Activated naive CD4-positive, alpha-beta T cell (primary cell): ENCODE measurements at places on chromosomes 16 and 17.

GRCh38 chr16:85296859-85297660 is 184.8 kb upstream of the CIBAR2 start:
- peak; percentile 9 for DNase-seq

- no peak for DNase-seq
Observed at GRCh38 chr17:44751806-44752205, 7.0 kb upstream of the ADAM11 start.

DNA sequence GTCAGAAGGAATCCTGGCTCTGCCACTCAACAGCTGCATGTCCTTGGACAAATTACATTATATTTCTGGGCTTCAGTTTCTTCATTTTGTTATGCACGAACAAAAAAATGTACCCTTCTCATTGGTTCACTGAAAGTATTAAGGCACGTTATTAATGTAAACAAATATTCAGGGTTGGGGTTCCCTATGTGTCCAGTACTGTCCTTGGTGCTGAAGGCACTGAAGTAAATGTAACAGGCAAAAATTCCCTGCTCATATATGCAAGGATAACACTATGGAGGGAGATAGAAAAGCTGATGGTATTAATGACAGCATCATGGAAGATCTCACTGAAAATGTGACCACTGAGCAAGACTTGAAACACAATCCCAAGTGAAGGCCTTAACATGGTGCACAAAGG is 386.6 kb downstream of the XYLT1 start:
- no peak for DNase-seq

DNA sequence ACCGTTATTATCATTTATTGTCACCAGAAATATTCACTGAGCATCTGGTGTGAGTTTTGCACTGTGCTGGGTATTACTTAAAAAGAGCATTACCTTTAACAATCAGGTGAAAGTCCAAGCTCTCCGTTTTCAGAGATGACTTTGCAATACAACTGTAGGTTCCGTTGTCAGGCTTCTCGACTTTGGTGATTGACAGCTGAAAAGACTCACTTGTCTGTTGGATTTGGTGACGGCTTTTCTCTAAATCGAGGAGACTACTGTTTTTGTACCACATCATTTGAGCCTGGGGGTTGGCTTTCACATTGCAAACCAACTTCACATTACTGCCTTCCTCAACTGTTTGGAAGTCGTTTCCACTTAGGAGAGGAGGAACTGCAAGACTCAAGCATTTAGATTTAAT is 9.1 kb downstream of the TMIGD1 start:
- DNase-seq: no peak

DNA sequence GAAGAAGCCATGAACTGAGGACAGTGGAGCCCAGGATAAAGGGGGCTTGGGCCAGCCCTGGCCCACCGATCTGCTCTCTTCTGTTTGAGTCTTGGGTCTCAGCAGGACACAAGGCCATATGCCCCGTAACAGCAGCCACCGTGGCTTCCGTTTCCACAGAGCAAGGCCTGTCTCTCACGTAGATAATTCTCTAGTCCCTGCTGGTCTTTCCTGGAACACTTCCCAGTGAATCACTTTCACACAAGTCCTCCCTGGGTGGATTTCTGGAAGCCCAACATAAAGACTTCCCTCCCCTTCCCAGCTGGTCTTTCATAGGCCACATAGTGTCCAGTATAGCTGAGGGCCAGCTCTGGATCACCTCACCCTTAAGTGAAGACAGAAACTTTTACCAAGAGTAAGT is 19.9 kb upstream of the C16orf78 start:
- DNase-seq: no peak

DNA sequence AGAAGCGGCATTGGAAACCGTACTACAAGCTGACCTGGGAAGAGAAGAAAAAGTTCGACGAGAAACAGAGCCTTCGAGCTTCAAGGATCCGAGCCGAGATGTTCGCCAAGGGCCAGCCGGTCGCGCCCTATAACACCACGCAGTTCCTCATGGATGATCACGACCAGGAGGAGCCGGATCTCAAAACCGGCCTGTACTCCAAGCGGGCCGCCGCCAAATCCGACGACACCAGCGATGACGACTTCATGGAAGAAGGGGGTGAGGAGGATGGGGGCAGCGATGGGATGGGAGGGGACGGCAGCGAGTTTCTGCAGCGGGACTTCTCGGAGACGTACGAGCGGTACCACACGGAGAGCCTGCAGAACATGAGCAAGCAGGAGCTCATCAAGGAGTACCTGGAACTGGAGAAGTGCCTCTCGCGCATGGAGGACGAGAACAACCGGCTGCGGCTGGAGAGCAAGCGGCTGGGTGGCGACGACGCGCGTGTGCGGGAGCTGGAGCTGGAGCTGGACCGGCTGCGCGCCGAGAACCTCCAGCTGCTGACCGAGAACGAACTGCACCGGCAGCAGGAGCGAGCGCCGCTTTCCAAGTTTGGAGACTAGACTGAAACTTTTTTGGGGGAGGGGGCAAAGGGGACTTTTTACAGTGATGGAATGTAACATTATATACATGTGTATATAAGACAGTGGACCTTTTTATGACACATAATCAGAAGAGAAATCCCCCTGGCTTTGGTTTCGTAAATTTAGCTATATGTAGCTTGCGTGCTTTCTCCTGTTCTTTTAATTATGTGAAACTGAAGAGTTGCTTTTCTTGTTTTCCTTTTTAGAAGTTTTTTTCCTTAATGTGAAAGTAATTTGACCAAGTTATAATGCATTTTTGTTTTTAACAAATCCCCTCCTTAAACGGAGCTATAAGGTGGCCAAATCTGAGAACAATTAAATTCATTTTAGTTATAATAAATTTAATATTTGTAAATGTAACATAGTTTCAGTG is 1.7 kb downstream of the HEXIM1 start:
- peak; percentile 28 for DNase-seq

GRCh38 chr17:39064819-39065218 is 86.6 kb downstream of the PLXDC1 start:
- no peak for DNase-seq

- DNase-seq: no peak
Observed at GRCh38 chr16:3577302-3577752, at the start of gene NLRC3. Gene NLRC3 (minus strand): TSS chr16:3577403. CDS start chr16:3565036, 12,367 bp downstream.

- DNase-seq: no peak
Observed at GRCh38 chr17:43927060-43927864, 15.0 kb downstream of the PPY start.

GRCh38 chr16:54806378-54806777 is 124.3 kb upstream of the IRX5 start:
- DNase-seq: no peak

- no peak for DNase-seq
Observed at GRCh38 chr17:65292430-65292829, 155.3 kb downstream of the RGS9 start.

DNA sequence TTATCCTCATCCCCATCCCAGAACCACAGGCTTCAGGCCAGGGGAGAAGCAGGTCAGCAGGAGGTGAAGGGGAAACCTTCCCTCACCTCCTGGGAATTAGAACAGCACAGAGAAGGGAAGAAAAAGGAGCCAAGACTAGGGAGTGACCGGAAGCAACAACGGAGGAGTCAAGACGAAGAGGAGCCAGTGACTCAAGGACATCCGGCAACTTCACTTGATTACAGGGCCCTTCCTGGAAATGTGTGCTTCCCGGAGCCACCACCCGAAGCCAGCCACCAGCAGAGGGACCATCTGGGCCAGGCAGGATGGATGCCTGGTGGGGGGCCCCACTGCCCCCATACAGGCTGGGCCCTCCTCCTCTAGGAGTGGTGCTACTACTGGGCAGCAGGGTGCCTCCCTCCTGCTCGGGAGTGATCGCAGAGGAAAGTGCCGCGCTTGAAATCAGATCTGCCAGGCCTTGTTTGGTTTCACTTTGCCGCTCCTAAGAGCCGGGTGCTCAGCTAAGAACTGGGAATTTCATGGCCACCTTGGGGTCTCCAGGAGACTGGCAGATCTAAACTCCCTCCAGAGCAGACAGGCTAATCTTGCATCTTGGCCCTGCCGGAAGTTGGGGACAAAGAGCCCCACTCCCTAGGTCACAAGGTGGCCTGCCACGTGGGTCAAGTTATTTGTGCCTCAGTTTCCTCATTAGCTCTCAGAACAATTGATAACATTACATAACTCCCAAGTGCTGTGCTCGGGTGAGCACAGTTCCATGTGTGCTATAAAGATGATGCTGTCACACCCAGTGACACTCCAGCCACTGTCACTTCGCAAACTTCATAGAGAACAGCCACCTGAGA is 6.6 kb downstream of the CDC42EP4 start:
- no peak for DNase-seq

DNA sequence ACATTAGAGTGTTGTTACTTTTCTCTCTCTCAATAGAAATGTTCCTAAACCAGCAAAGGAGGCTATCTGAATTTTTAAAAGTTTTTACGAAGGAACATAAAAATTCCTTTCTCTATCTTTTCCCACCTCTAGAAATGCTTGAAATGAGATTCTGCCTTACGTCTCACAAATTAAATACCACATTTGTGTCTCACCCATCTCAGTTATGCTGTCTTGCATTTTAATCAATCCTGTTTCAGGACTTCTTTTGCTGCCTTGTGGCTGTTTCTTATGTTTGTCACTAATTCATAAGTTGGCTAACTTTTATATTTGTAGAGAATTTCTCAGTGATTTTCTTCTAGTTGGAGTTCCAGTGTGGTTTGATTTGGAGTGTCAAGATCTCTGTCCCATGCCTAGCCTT is 3.5 kb downstream of the OMG start:
- DNase-seq: no peak

GRCh38 chr16:63038397-63039106 is 1002.3 kb upstream of the CDH8 start:
- DNase-seq: no peak

- no peak for DNase-seq
Observed at GRCh38 chr16:89322321-89323119, 105.0 kb downstream of the ZNF778 start.

DNA sequence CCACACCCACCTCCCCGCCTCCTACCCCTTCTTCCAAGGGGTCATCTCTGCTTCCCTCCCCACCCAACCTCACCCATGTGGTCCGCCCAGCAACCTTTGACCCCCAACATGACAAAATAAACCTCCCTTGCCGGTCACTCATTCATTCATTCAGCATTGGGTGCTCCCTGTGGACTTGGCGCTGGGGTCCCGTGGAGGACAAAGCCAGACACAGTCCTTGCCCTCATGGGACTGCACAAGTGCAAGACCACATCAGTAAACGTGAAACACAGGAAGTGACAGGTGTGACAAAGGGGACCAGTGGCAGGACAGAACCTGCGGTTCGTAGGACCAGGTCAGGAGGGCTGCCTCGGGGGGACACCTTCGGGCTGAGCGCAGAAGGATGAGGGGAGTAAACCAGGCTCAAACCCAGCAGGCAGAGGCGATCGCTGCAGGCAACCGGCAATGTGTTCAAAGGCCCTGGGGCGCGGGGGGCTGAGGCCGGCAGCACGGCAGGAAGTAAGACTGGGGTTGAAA is 185.4 kb downstream of the SEC14L1 start:
- no peak for DNase-seq

- DNase-seq: no peak
Observed at GRCh38 chr16:82993926-82994325, 367.2 kb downstream of the CDH13 start.

DNA sequence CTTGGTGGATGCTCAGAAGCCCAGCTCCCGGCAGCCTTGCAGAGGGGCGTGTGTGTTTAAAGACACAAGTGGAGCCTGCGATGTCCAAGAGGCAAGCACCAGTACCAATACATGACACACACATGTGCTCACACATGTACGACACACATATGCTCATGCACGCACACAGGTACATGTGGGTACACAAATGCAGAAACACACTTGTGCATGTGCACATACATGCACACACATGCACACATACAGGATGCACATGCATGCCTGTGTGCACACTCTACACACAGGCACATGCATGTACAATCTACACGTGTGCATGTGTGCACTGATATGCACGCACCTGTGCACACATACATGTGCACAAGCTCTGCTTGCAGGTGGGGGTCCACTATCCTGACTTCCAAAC is 10.8 kb downstream of the RBFOX3 start:
- no peak for DNase-seq

DNA sequence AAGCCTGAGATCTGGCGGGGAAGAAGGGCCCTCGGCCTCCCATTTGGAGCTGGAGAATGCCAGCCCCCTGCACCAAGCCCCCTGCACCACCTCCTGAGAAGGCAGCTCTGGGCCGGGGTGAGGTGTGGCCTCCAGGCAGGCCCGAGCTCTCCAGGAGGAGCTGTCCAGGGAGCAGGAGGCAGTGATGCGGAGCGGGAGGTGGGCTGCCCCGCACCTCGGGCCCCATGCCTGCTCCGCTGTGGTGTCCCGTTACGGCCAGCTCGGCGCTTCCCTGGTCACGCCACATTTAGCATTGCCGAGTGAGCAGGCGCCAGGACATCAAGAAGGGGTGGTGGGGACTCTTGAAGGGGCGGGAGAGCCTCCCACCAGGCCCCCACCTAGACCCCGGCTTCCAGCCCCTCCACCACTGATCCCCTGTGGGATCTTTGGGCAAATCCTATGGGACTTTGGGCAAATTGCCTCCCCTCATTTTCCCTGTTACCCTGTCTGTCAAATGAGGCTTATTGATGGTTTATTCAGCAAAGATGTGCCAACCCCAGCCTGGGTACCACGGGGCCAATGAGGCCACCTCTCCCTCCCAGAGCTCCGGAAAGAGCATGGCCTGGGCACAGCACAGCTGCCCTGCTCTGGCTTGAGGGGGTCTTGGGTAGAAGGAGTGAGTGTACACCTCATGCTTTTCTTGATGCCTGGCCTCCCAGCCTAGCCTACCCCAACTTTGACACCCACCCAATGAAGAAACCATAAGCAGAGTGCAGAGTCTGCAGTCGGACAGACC is 15.3 kb downstream of the FOXN1 start:
- DNase-seq: no peak

- no peak for DNase-seq
Observed at GRCh38 chr16:1259760-1260068, 3.8 kb downstream of the TPSD1 start.

GRCh38 chr16:68083861-68084503 is 1.2 kb upstream of the NFATC3 start:
- no peak for DNase-seq

- DNase-seq: no peak
Observed at GRCh38 chr17:44797802-44798201, 32.3 kb downstream of the GJC1 start.

GRCh38 chr17:42773290-42774035 is at the start of gene VPS25:
Gene VPS25 (plus strand): TSS chr17:42773449. CDS start chr17:42773476, 27 bp downstream.
- DNase-seq: peak; percentile 58

GRCh38 chr17:40720899-40721298 is 17.3 kb upstream of the KRT24 start:
- no peak for DNase-seq
